ENCODE measurements at places on chromosomes 16 and 17.

GRCh38 chr17:57458718-57459285, 202.5 kb downstream of the MSI2 start:
- DNase-seq = no peak

DNA sequence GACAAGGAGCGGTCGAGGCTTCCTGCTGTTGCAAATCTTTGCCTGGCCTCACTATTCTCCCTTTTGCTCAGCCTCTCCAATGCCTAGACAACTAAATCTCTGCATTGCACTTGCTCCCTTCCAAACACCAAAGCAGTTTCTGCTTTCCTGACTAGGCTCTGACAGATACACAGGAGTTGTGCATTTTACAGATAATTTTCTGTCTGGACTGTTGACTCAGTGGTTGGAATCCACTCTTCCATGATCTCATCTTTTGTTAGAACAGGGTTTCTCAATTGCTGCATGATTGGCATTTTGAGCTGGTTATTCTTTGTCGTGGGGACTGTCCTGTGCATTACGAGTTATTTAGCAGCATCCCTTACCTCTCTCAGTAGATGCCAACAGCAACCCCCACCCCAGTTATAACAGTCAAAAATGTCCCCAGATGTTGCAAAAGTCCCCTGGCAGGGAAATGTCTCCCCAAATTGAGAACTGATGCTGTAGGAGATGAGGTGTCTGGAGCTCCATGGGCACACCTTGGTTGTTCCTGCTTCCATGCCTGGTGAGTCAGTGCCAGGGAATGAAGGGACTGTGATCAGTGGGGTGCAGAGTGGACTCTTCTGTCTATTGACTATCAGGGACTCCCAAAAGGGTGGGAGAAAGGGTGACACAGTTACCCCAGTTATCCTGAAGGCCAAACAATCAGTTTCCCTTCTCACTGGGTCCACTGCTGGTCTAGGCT, 557.4 kb upstream of the PSMD7 start:
- no peak for DNase-seq

DNA sequence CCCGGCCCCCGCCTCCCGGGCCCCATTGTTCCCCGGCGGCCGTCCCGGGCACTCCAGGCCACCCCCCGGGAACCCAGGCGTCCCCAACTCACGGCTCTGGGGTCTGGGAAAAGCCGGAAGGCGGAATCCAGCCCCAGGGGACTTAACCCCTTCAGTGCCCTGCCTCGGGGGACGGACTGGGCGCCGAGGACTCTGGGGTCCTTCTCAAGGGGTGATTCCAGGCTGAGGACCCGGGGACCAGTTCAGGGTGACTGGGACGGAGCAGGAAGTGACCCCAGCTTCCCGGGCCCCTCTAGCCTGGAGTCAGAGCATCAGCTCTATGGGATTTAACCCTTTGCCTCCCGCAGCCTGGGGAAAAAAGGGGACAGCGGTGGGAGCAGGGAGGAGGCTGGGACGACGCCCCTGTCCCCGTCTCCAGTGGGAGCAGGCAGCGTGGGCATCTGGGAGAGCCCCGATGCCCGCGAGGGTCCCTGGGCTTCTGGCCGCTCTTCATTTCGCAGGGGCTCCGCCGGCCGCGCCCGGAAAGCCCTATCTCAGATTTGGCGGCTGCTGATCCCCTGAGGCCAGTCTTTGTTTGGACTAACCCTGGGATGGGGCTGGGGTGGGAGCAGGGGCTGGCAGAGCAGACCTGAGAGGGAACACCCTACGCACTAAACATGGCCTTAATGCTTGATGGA, at the start of gene ZNF629:
Gene ZNF629, minus strand, starts transcription at position 270 of the 677 bp plus-strand sequence. CDS start 2,723 bp downstream, outside the sequence.
- no peak for DNase-seq

- DNase-seq = no peak
Measured at GRCh38 chr16:66711581-66711980, 15.0 kb upstream of the CMTM4 start.

GRCh38 chr16:21643785-21644184, 8.6 kb downstream of the IGSF6 start:
- no peak for DNase-seq

DNA sequence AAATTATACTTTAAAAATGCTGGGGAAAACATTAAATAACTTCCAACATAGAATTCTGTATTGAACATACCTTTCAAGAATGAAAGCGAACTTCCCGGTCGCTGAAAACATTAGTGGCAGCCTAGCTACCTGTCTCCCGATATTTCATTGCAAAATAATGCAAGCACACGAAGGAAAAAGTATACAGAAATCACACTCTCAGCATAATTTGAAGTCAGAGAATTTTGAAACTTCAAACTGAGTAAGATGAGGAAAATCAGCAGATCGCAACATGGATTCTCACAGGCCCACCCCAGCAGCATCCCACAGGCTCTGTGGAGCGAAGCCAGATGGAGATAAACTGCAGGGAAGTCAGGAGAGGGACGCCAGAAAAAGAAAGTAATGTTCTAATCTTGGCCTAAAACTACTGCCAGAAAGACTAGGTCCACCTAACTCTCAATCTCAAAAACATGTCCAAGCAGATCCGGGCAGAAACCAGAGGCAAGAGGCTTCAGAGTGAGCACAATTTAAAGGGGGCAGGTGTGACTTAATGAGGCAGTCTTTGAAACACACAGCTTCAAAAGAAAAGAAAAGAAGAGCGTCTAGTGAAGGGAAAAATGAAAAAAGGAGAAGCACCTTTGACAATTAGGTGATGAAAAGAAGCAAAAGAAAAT, 4.8 kb upstream of the GOSR1 start:
- no peak for DNase-seq

DNA sequence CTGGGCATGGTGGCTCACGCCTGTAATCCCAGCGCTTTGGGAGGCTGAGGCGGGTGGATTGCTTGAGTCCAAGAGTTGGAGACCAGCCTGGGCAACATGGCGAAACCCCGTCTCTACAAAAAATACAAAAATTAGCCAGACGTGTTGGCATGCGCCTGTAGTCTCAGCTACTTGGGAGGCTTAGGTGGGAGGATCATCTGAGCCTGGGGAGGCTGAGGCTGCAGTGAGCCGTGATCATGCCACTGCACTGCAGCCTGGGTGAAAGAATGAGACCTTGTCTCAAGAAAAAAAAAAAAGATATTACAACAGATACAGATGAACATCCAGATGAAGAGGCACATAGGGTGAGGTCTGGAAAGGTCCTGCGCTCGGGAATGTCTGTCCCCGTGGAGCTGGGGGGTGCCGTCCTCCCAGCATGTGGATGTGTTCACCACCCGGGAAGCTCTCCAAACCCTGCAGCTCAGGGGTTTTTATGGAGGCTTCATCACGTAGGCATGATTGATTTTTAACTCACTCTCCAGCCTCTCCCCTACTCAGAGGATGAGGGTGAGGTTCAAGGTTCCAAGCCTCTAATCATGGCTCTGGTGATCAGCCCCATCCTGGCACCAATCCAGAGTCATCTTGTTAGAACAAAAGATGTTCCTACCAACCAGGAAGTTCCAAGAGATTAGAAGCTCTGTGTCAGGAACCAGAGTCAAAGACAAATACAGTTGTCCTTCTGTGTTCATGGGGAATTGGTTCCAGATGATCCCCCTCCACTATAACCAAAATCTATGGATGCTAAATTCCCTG, 85.0 kb upstream of the DNAJA2 start:
- DNase-seq = no peak

GRCh38 chr17:18159551-18160120, 24.0 kb upstream of the ALKBH5 start:
- no peak for DNase-seq

DNA sequence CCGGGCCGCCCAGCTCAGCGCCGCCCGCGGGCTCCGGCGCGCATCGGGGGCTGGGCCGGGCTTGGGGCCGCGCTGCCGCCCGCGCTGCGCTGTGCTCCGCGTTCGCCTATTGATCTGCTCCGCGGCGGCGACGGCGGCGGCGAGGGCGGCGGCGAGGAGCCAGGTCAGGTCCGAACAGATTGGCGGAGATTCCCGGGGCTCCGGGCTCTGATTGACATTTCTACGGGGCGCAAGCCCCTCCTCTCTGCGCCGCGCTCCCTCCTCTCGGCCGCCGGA, 559 bp downstream of the IRX3 start:
- DNase-seq = no peak

GRCh38 chr17:11238705-11239104, 2.3 kb upstream of the SHISA6 start:
- no peak for DNase-seq

All from activated CD8-positive, alpha-beta memory T cell treated with anti-CD3 and anti-CD28 coated beads for 48 hours (primary cell).